ENCODE measurements at places on chromosomes 13 and 19. TPM values are rescaled to one million over a fixed set of nuclear protein-coding genes. Genes with fewer than 3 reads are reported as not detected.
A peak's percentile ranks its signal among the peaks of the same experiment; 100 is the strongest.

GRCh38 chr19:19032420-19033175 lies 719 bp downstream of the SUGP2 start:
- peaks cover 13% of the 10 kb centered on the region for H3K36me3 ChIP-seq
- peak overlapping the region; percentile 70 for H3K4me3 ChIP-seq
- H3K27ac ChIP-seq = peak overlapping the region; percentile 74

DNA sequence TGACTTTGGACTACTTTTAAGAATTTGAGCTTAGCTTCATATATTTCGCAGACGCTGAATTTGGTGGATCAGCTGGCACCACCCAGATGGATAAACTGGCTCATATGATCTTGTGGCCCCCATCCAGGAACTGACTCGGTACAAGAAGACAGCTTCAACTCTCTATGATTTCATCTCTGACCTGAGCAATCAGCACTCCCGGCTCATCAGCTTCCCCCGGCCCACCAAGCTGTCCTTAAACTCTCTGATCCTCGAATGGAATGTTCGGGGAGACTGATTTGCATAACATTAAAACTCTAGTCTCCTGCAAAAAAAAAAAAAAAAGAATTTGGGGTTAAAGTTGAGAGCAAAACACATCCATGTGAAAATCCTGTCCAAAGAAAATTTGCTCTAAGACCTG lies 71.4 kb upstream of the IRS2 start:
- no peak overlapping the region for H3K27ac ChIP-seq
- peaks cover 5% of the 10 kb centered on the region for H3K4me1 ChIP-seq
- H3K36me3 ChIP-seq = no peaks in the 10 kb centered on the region

DNA sequence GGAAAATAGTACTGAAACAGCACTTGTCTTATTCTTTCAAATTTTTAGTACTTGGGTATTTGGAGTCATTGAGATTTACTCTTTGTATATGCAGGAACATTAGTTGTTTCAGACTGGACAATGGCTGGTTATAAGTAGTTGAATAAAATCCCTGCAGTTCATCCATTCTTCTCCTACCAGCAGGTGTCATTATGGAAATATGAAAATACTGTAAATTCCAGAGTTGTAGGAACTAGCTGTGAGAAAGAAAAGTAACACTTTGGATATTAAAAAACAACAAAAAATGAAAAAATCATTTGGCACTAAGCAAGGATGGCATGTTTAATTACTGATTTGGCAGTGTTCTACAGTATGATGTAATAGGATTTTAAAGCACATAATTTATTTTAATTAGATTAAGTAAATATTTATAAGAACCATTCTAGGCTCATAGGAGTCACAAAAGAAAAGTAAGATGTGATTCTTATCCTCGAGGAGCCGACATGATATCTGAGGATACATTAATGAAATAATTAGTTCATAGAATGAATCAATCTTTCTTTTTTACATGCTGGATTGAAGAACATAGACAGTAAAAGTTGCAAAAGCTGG lies 155.3 kb downstream of the KCNRG start:
- no peak overlapping the region for H3K4me3 ChIP-seq
- peak; percentile 21 for DNase-seq
- no peaks in the 10 kb centered on the region for H3K4me1 ChIP-seq
- no peaks in the 10 kb centered on the region for H3K36me3 ChIP-seq
- H3K27ac ChIP-seq = no peak overlapping the region

- no peaks in the 10 kb centered on the region for H3K36me3 ChIP-seq
- peaks cover 33% of the 10 kb centered on the region for H3K27me3 ChIP-seq
- no peak for DNase-seq
- no peak overlapping the region for H3K27ac ChIP-seq
- no peak overlapping the region for H3K4me3 ChIP-seq
- no peaks in the 10 kb centered on the region for H3K4me1 ChIP-seq
These were observed 8.4 kb downstream of the B3GNT3 start for GRCh38 chr19:17803264-17803896.

DNA sequence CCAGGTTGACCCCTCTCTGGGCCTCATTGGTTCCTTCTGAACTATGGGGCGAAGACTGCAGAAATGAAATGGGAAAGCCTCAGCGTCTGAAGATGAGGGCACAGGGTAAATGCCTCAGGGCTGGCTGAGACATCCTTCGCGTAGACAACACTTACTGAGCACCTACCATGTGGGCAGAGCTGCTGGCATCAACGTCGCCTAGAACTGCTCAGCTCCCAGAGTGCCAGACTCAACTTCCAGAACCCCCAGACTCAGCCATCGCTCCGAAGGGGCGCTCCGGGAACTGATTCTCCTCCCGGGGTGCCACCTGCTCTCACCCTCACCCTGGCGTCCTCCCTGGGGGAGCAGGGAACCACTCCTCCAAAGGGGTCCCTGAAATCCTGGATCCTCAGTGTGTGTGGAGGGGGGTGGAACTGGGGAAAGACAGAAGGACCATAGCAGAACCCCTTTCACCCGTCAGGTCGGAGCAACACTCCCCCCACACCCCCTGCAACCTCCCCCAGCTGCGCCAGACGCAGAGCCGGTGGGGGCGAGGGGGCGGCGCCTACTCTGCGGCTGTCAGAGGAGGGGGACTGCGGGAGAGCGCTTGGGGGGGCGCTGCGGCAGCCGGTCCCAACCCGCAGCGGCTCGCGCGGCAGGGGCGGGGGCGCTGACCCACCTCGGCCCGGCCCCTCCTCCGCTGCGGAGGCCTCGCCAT lies 8.2 kb upstream of the NFIC start:
- H3K27me3 ChIP-seq = no peaks in the 10 kb centered on the region
- H3K27ac ChIP-seq = no peak overlapping the region
- no peak overlapping the region for H3K4me3 ChIP-seq
- H3K36me3 ChIP-seq = no peaks in the 10 kb centered on the region
- peaks cover 3% of the 10 kb centered on the region for H3K4me1 ChIP-seq
- DNase-seq = no peak

GRCh38 chr19:51571599-51571998 lies 516 bp downstream of the ZNF175 start:
- no peaks in the 10 kb centered on the region for H3K27me3 ChIP-seq
- peak overlapping the region; percentile 74 for H3K4me3 ChIP-seq
- peaks cover 12% of the 10 kb centered on the region for H3K4me1 ChIP-seq
- DNase-seq = peak; percentile 12
- peak overlapping the region; percentile 28 for H3K27ac ChIP-seq

GRCh38 chr19:23716792-23717191 lies 29.8 kb upstream of the ZNF675 start:
- H3K36me3 ChIP-seq = no peaks in the 10 kb centered on the region
- no peak overlapping the region for H3K27ac ChIP-seq

GRCh38 chr19:51820011-51820410 lies 25.1 kb downstream of the FPR3 start:
- no peak overlapping the region for H3K27ac ChIP-seq
- H3K4me1 ChIP-seq = no peaks in the 10 kb centered on the region
- H3K36me3 ChIP-seq = no peaks in the 10 kb centered on the region
- no peaks in the 10 kb centered on the region for H3K27me3 ChIP-seq
- H3K4me3 ChIP-seq = no peak overlapping the region
- DNase-seq = no peak

- peaks cover 17% of the 10 kb centered on the region for H3K4me1 ChIP-seq
- H3K36me3 ChIP-seq = peaks cover 8% of the 10 kb centered on the region
- DNase-seq = no peak
- no peaks in the 10 kb centered on the region for H3K27me3 ChIP-seq
- no peak overlapping the region for H3K4me3 ChIP-seq
- H3K27ac ChIP-seq = no peak overlapping the region
These were observed 82.1 kb downstream of the STK24 start for GRCh38 chr13:98494769-98495168.

- no peaks in the 10 kb centered on the region for H3K36me3 ChIP-seq
- H3K4me3 ChIP-seq = no peak overlapping the region
- peak; percentile 48 for DNase-seq
- H3K4me1 ChIP-seq = peaks cover 3% of the 10 kb centered on the region
These were observed 767.6 kb upstream of the SLITRK1 start for GRCh38 chr13:84649853-84650252.

DNA sequence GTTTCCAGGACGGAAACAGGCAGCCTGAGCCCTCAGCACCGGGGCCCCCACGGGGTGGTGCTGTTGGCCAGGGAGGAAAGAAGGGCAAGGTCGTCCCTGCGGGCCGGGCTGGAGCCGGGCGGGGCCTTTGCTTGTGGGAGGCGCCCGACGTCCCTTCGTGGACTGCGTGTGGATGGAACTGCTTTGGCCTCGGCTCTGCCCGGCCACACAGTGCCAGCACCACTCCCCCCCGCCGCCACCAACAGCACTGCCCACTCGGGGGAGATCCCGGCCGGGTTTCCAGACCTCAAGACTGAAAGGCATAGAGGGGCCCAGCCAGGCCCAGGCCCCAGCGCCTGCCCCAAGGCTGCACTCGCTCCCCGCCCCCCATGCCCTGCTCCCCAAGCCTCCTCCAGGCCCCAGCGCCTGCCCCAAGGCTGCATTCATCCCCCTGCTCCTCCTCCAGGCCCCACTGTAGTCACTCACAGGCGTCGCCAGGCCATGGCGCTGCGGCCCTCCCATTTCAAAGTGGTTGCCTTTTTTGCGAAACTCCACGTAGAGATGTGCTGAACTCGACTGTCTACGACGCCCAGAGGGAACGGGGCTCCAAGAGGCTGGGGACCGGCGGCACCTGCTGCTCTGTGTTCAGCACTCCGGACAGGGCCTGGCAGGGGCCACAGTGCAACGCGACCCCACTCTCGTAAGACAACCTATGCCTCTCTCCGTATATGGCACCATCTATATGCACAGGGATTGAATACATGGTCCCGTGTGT lies 22.5 kb downstream of the C13orf46 start:
- H3K4me3 ChIP-seq = no peak overlapping the region
- H3K4me1 ChIP-seq = peaks cover 13% of the 10 kb centered on the region
- H3K27ac ChIP-seq = no peak overlapping the region
- DNase-seq = peak; percentile 45

GRCh38 chr13:100330662-100331061 lies 241.8 kb downstream of the PCCA start:
- no peak overlapping the region for H3K27ac ChIP-seq
- H3K4me3 ChIP-seq = no peak overlapping the region
- H3K4me1 ChIP-seq = no peaks in the 10 kb centered on the region
- DNase-seq = peak; percentile 76
- peaks cover 10% of the 10 kb centered on the region for H3K36me3 ChIP-seq

- no peak for DNase-seq
- no peak overlapping the region for H3K27ac ChIP-seq
- no peak overlapping the region for H3K4me3 ChIP-seq
These were observed 147.8 kb downstream of the SUCLA2 start for GRCh38 chr13:47853236-47853635.

GRCh38 chr19:51784922-51785690 lies 9.9 kb upstream of the FPR3 start:
- H3K36me3 ChIP-seq = no peaks in the 10 kb centered on the region
- no peak for DNase-seq
- no peak overlapping the region for H3K27ac ChIP-seq
- H3K4me3 ChIP-seq = no peak overlapping the region
- peaks cover 2% of the 10 kb centered on the region for H3K27me3 ChIP-seq

GRCh38 chr13:28792992-28793391 lies 27.1 kb upstream of the MTUS2 start:
- H3K4me3 ChIP-seq = no peak overlapping the region
- peak; percentile 79 for DNase-seq
- peaks cover 23% of the 10 kb centered on the region for H3K27me3 ChIP-seq
- no peak overlapping the region for H3K27ac ChIP-seq
- H3K4me1 ChIP-seq = no peaks in the 10 kb centered on the region

GRCh38 chr13:92514420-92515125 lies 712.0 kb upstream of the GPC6 start:
- H3K4me3 ChIP-seq = no peak overlapping the region
- no peaks in the 10 kb centered on the region for H3K27me3 ChIP-seq
- no peaks in the 10 kb centered on the region for H3K36me3 ChIP-seq
- H3K4me1 ChIP-seq = peaks cover 3% of the 10 kb centered on the region
- DNase-seq = no peak

DNA sequence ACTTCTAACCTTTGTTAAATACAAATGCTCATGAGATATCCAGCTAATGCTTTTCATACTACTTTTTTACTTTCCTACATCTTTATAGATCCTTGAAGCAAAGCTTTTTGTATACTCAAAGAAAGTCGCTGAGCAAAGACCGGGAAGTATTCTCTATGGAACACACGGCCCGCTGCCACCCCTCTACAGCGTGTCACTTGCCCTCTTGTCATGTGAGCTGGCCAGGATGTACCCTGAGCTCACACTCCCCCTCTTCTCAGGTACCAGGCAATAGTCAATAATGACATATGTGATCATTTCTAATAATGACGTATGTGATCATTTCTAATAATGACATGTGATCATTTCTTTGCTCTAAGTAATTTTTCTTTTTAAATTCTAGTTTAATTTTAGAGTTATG lies 112.9 kb downstream of the ZAR1L start:
- H3K36me3 ChIP-seq = no peaks in the 10 kb centered on the region
- no peak overlapping the region for H3K27ac ChIP-seq
- no peak overlapping the region for H3K4me3 ChIP-seq
- H3K4me1 ChIP-seq = peaks cover 11% of the 10 kb centered on the region
- no peaks in the 10 kb centered on the region for H3K27me3 ChIP-seq

DNA sequence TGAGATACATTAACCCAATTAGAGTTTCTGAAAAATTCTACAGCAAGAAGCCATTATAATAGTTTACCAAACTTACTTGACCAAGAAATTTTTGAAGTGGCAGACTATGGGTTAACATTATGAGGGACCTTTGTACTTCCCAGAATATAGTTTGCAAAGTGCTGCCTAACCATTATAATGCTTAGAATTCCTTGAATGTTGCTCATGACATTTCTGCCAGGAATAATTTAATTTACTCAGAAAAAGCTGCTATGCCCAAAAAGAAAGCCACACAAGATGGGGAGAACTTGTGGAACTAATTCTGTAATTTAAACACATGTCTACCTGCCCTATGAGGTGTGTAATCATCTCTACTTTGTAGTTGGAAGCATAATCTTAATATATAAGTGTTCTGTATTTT lies 58.1 kb upstream of the MYCBP2 start:
- H3K27ac ChIP-seq = no peak overlapping the region
- peaks cover 1% of the 10 kb centered on the region for H3K27me3 ChIP-seq
- no peak overlapping the region for H3K4me3 ChIP-seq
- H3K36me3 ChIP-seq = no peaks in the 10 kb centered on the region

GRCh38 chr19:37817180-37817981 lies 38.0 kb upstream of the ZNF573 start:
- H3K4me3 ChIP-seq = peak overlapping the region; percentile 48
- H3K27me3 ChIP-seq = no peaks in the 10 kb centered on the region
- no peaks in the 10 kb centered on the region for H3K36me3 ChIP-seq
- peak; percentile 3 for DNase-seq
- no peak overlapping the region for H3K27ac ChIP-seq

DNA sequence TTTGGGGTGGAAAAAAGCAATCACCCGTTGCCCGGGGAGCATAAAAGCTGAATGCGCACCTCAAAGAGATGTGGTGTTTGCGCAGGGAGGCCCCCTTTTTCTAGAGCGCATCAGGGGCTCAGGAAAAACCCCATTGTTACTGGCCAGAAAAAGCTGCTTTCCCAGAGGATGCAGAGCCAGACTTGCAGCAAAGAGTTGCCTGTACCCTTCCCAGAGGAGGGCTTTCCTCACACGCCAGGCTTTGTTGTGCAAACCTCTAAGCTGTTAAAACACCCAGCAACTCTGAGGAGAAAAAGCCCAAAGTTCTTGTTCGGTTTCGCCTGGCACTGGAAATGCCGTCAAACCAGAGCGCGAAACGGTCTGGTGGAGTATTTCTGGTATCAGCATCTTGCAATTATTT lies 29.3 kb downstream of the GSX1 start:
- no peak for DNase-seq
- no peaks in the 10 kb centered on the region for H3K4me1 ChIP-seq
- no peak overlapping the region for H3K27ac ChIP-seq
- H3K4me3 ChIP-seq = no peak overlapping the region
- peaks cover 37% of the 10 kb centered on the region for H3K27me3 ChIP-seq

The CCDC122 gene
- total RNA-seq = 1.9 TPM

The SYCN gene
- total RNA-seq = not detected

The MCF2L gene
- total RNA-seq = not detected

The CDX2 gene
- not detected for total RNA-seq

The SLC25A41 gene
- total RNA-seq = not detected

The ABCC4 gene
- 56.1 TPM for total RNA-seq

The FFAR2 gene
- not detected for total RNA-seq
